ENCODE measurements at places on chromosomes 12 and 14. TPM values are rescaled to one million over a fixed set of nuclear protein-coding genes. Genes with fewer than 3 reads are reported as not detected.

GRCh38 chr12:53499266-53500141 is at the start of gene MAP3K12:
Gene MAP3K12, minus strand, starts transcription at chr12:53499458. Its CDS starts 12,067 bp downstream, at chr12:53487391.
- DNase-seq: peak; percentile 86

DNA sequence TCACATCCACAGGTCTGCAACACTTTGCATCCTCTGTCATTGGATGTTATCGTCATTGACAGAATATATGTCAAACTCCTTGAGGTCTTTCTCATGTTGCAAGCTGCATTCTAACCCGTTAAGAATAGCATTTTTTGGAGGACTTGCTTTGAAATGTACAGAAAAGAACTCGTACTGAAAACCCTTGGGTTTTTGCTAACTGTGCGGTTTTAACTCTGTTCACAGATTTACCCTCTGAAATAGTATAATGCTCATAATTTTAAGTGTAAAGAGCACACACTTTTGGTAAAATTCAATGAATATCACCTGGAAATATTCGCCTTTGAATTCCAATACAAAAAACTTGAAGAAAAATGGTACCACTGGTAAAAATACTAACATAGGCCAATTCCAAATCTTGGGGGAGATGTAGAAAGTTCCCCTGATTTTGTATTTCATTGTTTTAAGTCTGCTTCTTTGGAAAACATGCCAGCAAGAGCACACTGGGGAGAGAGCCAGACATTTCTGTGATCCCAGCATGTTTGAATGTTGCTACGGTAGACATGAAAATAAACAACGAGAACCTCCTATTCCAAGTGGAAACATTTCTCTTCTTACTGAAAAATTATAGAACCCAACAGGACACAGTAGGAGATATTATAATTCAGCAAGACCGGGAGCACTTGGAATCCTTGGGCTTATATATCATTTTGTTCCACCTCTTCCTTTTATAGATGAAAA is 446.0 kb downstream of the AEBP2 start:
- no peak for DNase-seq

DNA sequence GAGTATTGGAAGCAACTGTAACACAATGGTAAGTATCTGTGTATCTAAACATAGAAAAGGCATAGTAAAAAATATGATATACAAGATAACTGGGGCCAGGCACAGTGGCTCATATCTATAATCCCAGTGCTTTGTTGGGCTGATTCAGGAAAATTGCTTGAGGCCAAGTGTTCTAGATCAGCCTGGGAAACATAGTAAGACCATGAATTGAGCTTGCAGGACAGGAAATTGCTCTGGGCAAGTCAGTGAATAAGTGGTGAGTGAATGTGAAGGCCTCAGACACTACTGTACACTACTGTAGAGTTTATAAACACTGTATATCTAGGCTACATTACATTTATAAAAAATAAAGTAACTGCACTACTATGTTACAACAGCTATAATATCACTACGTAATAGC is 75.2 kb downstream of the GPR135 start:
- DNase-seq: no peak

- DNase-seq: no peak
These were observed 38.1 kb upstream of the PIWIL1 start for GRCh38 chr12:130299574-130299973.

DNA sequence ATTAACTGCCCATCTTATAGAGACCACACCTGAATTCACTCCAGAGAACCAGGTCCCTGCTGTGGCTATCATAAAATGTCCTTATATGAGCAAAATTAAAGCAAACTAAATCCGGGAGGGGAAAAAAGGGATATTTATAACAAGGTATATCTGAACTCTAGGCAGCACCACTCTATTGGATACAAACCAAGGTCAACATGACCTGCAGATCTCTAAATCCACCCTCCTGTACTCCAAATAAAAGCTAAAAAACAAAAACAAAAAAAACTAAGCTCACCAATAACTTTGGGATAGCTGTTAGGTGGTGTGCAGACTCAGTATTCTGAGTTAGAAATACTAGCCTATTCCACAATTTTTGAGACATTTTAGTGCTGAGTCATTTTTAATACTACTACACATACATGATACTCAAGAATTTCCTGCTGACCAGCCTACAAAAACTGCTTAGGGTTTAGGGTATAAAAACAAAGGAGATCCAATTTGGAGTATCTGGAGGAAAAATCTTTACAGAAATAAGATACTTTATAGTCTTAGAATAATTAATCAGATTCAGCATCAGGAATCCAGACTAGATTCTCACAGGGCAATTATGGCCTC is 46.6 kb upstream of the LTBP2 start:
- DNase-seq: no peak

The FOXN4 gene
- not detected for total RNA-seq

The JDP2 gene
- 59.7 TPM for total RNA-seq

The FGD4 gene
- 54.6 TPM for total RNA-seq

The NPAS3 gene
- 14.6 TPM for total RNA-seq

The ENDOU gene
- 0.40 TPM for total RNA-seq

The GALNT16 gene
- 8.1 TPM for total RNA-seq
